ENCODE measurements at places on chromosomes 1 and 21.

- DNase-seq = no peak
These were observed 15.2 kb downstream of the KIRREL1 start for GRCh38 chr1:158008630-158009029.

- no peak for DNase-seq
These were observed 69.6 kb downstream of the DYRK1A start for GRCh38 chr21:37436174-37436573.

DNA sequence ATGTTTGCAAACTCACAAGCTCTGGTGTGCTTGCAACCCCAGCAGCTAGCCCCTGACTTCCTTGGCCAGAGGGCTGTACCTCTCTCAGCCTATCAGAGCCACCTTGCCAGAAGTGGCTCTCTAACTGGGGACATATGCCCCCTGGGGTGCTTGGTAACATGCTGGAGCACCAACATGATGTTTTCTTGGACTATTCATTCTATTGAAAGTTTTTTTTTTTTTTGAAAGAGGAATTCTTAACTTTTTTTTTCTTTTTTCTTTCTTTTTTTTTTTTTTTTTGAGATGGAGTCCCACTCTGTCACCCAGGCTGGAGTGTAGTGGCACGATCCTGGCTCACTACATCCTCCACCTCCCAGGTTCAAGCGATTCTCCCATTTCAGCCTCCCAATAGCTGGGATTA lies 14.7 kb upstream of the CAPN8 start:
- no peak for DNase-seq

DNA sequence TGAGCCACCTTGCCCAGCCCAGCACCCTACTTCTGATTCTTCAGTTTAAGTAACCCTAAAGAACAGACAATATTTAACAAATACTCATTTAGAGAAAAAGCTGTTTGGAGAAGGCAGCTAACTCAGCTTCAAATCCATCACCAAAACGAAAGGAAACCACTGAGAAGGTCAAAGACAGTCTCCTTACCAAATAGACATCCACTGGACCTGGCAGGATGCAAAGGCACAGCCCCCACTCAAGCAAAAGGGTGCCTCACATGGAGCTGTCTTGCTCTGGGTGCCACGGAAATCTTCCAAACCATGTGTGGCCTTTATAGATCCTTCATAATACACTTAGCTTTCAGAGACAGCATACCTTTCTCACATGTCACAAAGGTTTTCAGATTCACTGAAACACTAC lies 165.5 kb downstream of the RERE start:
- no peak for DNase-seq

GRCh38 chr1:6582370-6582769 lies 2.6 kb downstream of the ZBTB48 start:
- DNase-seq = no peak

DNA sequence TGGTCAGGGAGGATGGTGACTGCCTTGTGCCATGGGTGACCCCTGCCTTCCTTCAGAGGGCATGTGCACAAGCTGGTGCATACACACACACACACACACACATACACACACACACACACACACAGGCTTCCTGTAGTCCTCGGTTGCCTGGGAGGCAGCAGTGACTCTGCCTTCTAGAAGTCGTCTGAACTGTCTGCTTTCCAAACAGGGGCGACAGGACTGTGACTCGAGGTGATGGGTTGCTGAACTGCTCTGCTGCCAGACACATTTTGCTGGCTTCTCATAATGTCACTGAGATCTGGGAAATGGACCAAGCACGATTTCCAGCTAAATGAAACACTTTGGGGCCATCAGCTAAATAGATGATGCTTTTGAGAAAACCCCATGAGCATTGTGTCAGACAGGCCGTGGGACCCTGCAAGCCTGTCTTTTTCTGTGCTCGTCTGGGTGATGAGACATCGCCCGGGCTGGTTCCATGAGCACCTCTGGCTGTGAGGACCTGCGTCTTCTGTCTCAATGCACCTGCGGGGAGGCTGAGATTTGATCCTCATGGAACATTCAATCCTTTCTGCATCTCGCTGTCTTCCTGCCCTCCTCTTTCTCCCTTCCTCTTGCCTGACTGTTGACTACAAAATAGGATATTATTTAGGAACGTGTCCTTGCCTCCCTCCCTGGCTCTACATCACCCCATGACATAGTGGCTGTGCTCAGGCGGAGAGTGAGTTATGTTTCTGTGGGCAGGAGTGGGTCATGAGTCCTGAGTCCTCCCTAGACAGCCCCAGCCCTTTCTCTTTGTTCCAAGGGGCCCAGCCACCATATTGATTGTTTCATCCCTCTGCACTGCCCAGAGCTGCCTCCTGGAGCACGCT lies 436.8 kb downstream of the CAMTA1 start:
- no peak for DNase-seq

GRCh38 chr1:171563675-171564074 lies 58.4 kb upstream of the MYOCOS start:
- no peak for DNase-seq

DNA sequence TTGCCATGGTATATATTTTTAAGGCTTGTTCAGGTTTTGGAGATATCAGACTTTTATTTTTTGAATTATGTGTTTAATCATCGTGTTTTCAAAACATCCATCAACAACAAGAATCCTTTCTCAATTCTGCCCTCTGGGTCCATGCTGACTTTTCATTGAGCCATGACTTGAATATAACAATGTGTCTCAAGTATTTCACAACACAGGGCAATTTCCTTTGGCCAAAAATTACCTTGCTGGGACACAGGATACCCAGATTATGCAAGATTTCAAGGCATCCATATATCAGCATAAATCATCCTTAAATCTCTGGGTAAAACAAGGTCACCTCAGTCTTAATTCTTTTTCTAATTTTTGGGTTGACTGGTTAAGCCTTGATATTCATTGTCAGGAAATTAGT lies 411.2 kb upstream of the USP24 start:
- DNase-seq = no peak

Data from NCI-H2107 (cell line).